NK-92 treated with Interleukin-12 subunit alpha and Interleukin-12 subunit beta, amount 100 ng/mL, for 24 hours (cell line): ENCODE measurements at places on chromosomes 11 and 22.

DNA sequence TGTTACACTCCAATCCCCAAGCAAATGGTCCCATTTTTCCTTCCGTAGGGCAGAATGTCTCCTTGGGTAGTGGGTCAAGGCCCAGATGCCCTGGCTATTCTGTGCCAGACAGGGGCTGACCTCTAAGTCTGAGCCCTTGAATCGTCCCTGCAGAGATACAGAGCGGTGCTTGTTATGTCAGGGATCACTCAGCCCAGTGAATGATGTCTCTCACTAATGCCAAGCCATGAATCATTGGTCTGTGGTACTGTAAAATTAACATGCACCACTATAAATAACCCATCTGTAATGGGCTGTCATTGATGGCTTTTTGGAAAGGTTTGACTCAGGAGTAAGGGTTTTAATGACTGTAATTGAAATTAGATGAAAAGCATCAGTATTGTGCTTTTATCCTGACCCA, 35.3 kb upstream of the KIRREL3 start:
- DNase-seq: no peak

DNA sequence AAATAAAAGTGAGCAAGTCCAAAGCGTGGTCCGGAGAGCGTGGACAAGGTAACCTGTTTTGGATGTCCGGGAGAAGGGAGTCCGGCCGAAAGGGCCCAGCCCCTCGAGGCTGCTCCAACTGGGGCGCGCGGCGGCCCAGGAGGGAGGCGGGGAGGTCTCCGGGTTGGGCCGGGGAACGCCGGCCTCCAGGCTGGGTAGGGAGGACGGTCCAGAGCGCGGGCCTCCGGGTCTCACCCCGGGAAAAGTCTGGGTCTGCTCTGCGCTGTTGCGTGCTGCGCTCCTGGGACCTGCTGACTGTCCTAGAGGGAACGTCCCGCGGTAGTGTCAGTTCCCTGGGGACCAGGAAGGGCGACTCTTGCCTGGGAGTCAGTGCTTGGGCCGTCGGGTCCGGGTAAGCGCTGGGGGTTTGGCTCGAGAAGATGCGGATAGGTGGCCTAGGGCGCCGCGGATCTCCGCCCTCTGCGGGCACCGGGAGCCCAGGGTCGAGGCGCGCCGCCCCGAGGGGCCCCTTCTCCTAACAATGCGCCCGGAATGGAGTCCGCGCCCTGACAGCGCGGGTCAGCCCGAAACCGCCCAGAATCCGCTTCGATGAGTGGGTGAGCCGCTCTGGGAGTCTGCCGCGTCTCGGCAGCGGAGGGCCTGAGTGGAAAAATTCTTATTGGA, 988 bp upstream of the FLI1 start:
- no peak for DNase-seq

DNA sequence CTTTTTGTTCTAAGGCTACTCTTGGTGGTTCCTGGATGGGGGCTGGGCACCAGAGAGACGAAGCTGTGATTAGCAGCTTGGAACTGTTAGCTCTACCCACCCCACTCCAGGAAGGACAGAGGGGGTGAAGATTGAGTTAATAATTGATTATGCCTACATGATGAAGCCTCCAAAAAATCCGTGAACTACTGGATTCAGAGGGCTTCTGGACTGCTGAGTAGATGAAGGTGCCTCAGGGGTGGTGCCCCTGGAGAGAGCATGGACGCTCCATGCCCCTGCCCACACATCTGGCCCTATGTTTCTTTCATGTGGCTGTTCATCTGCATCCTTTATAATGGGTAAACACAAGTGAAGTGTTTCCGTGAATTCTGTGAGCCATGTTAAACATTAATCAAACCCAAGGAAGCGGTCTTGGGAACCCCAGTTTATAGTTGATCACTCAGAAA, 47.3 kb upstream of the CYP2D6 start:
- no peak for DNase-seq

GRCh38 chr11:103364687-103365086, 255.5 kb downstream of the DYNC2H1 start:
- DNase-seq: no peak

DNA sequence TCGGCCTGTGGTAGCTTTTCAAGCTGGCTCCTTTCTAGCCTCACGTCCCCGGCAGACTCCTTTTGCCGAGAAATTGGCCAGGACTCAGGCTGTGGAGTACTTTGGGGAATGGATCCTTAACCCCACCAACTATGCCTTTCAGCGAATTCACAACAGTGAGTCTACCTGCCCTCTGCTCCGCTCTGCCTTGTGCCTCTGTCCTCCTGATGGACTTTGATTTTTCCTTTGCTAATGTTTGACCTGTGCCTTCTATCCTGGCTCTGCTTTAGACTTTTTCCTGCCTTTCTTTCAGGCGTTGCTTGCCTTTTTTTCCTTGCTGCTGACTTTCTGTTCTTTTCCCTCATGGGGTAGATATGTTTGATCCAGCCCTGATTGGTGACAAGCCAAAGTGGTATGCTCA, 12.5 kb downstream of the MADD start:
- no peak for DNase-seq

GRCh38 chr11:107682572-107682971, 29.3 kb downstream of the SLN start:
- no peak for DNase-seq

- DNase-seq: no peak
Measured at GRCh38 chr11:41879214-41879613, 419.8 kb upstream of the LRRC4C start.

GRCh38 chr11:109865548-109866186, 227.5 kb upstream of the ZC3H12C start:
- DNase-seq: no peak

DNA sequence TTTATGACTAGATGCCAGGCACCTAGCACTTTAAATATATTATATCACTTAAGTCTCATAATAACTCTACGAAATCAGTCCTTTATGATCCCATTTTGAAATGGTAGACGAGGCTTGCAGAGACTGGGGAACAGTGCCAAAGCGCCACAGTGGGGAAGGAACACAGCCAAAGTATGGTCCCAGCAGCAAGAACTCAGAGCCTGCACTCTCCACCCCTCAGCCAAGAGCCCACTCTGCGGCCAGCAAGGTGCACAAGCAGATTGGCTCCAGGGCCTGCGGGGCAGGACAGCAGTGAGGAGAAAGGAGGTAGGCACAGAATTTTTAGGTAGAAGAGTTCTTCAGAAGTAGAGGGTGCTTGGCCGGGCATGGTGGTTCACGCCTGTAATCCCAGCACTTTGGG, 61.4 kb downstream of the NRXN2 start:
- no peak for DNase-seq

GRCh38 chr22:49765951-49766350, 61.7 kb downstream of the BRD1 start:
- no peak for DNase-seq

DNA sequence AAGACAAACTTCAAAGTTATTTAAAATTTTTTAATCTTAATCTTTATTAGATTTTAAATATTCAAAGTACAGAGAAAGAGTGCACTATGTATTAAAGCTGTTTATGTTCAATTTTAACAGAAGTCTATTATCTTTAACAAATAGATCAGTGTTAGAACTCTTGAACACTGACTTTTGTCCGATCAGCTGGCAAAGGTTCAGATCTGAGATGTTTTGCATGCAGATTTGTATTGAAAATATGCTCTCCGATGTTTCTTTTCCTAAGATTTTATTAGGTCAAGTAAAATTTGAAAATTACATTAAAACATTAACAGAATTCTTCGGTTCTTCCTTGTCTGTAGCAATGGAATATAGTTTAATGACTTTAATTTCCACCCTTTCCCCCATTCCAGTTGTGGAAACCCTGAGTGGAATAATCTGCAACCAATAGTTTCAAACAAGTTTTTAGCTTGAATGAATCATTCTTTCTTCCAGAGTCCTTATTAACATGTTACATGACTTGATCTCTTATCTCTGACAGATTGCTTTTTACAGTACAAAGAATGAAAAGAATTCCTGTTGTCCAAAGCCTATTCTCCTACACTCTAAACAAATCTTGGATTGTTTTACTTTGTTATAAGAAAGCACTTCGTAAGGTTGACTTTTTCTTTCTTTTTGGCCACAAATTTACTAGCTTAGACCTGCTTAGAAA, 11.4 kb upstream of the TCP11L1 start:
- DNase-seq: no peak

GRCh38 chr11:30006876-30007275, 10.0 kb downstream of the KCNA4 start:
- DNase-seq: no peak

DNA sequence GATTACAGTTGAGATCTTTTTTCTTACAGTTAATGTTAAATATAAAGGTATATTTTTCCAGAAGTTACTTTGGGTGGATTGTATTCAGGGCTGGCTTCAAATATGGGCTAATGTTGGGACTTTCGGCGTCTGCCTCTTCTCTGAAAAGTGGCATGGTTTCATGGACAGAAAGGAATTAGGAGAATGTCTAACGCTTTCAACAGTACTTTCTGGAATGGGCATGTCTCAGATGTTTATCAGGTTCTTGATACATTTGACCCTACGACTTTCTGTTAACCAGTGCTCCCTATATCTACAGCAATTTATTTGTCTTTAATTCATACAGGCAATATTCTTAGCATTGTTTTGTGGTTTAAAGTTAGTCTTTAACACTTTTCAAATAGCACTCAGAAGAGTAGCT, 33.7 kb downstream of the ZC3H12C start:
- DNase-seq: no peak
